ENCODE measurements at places on chromosomes 12 and 14.

- no peak for DNase-seq
These were observed 153.5 kb upstream of the HMGA2 start for GRCh38 chr12:65670775-65671174.

GRCh38 chr14:84555493-84555892 is 974.5 kb upstream of the FLRT2 start:
- DNase-seq = no peak

DNA sequence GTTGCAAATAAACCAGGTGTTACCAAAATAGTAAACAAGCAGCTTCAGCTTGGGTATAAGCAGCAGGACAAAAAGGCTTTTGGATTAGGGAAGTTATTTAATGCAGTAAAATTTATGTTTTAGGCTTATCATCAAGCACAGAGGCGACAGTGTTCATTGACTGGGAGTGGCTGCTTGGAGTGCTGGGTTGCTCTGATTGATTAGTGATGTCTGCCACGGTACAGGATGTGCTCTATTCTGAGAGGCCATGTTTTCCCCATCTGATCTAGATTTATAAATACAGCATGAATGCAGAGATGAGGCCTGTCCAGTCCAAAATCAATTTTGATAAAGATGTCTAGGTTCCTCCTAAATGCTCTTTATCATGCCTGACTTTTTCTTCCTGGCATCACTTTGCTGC is 83.5 kb downstream of the MAP1LC3B2 start:
- no peak for DNase-seq

DNA sequence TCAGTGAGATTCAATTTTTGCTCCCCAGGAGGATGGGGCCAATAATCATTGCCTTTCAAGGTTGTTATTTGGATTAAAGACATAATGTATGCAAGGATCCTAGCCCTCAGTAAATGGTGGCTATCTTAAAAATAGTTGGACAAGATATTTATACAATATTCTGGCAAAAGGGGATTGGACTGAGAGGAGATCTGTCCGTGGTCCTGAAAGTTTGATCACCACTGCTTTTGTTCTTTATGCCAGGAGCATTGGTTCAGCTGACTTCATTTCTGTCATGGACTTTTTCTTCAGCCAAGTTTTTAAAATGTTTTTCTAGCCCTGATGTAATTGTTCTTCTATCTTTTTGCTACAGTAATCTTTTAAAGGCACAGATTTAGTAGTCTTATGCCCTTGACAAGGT is 70.2 kb upstream of the TCL1A start:
- DNase-seq = no peak

- no peak for DNase-seq
These were observed 113.5 kb downstream of the TMTC2 start for GRCh38 chr12:82800185-82800584.

GRCh38 chr12:9797722-9798619 is 29.3 kb upstream of the KLRF1 start:
- DNase-seq = peak; percentile 22

DNA sequence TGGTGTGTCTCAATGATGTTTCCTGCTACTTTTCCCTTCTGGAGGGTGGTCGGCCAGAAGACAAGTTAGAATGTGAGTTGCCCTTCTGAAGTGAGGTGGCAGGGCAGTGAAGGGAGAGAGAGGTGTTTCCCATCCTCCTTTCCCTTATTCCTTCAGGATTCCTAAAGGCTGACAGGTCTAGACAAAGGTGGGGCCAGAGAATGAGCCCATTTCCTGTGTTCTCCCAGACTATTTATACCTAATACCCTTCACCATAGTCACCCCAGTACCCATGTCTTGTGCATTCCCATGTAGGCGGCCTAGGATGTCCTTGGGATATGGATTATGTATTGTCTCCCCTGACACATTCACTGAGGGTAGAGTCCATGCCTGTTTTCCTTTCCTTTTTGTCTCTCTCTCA is 7.0 kb downstream of the DGKA start:
- DNase-seq = no peak

- DNase-seq = no peak
These were observed 3.0 kb downstream of the SELPLG start for GRCh38 chr12:108630481-108631207.

- no peak for DNase-seq
These were observed 265.7 kb downstream of the AKAP6 start for GRCh38 chr14:32594766-32595165.

DNA sequence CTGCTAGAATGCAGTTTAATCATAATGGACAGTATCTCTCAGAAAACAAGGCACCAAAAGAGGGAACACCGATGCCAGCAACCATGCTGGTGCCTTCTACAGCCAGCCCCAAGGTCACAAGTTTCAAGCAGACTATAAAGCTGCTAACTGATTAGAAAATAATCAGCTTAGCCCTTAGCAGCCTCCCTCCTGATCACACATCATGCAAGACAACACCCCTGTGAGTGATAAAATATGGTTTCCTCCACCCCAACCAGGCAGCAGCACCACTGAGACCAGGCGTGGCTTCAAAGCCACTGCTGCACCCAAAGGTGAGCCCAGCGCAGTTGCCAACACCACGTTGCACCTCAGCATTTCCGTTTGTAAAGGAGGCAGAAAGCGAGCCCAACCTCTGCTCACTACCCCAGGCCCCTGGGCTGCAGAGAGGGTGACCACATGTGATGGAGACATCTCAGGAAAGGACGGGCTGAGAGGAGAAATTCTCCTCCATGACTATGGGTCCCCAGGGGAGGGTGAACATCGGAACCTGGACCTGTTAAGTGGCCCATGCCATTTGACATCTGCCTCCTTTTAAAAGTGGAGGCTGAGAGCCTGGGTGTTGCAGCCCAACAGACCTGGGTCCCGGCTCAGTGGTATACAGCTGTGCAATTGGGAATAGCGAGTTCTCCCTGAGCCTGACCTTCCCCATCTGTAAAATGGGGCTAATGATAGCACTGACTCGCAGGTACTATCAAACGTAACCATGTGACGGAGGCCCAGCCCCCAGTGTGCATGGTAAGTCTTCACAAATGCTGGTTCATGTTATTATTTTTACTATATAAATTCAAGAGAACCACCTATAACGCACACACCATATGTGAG is 11.5 kb downstream of the ZFP36L1 start:
- DNase-seq = no peak

DNA sequence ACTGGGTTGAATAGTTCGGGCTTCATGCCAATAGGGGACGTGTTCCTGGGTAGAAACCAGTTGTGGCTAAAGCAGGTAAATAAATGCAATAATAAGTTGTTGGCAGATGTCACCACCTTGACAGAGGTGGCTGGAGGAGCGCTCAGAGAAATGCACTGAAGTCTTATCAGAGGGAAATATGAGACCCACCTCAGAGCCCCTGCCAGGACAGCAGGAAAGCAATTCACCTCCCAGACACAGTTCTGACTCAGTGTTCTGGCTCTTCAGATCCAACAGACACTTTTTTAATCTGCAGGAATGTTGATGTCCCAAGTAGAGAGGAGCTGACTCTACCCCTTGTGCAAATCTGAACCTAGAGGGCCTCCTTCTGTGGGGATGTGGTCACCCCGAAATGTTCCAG is 687.1 kb upstream of the FBXO33 start:
- DNase-seq = no peak

DNA sequence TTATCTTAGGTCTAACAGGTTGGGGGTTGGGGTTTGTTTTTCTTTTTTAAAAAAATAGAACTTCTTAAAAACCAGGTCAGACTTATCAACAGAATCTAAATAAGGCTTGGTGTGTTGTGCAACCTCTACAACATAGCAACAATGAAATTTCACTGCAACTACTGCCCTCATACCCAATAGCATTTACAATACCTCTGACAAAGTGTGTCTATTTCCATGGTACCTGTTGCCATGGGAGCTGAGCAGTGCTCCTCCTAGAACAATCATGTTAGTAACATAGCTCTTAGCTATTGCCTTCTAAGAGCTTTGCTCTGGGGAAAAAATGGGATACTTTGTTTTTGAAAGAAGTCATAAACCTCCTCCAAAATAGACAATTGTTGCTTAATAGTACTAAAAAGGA is 103.3 kb upstream of the CCDC175 start:
- no peak for DNase-seq

DNA sequence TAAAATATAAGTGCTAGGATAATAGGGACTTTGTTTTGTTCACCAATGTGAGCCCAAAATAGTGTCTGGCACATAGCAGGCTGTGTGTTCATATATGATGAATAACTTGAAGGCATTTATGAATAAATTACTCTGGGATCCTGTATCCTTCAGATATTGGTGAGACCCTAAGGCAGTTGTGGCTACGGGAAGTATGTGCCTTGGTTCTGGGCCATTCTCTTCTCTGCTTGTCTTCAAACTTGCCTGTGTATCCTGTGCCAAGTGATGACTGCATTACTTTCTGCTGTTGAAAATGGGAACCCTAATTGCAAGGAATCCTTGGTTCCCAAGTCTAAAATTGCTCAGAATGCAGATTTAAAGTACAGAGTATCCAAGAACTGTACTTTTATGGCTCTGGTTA is 67.6 kb upstream of the KTN1 start:
- no peak for DNase-seq

- DNase-seq = no peak
These were observed 4.3 kb upstream of the KRT72 start for GRCh38 chr12:52605542-52605941.

DNA sequence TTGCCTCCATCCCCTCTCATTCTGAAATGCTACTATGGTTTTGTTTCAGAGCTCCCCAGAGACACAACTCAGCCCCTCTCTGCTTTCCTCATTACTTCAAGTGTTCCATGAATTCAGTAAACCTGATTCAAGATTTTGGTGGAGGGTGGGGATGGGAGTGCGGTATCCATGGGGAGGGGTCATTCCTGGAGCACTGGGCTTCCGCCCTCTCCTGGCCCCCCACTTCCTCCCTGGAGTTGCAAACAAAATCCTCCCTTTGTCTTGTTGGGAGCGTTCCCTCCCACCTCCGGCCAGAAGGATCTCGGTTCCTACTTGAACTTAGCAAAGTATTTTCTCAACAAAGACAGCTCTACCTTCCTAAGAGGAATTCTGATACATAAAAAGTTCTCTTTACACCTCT is 71.8 kb upstream of the LTA4H start:
- DNase-seq = no peak

DNA sequence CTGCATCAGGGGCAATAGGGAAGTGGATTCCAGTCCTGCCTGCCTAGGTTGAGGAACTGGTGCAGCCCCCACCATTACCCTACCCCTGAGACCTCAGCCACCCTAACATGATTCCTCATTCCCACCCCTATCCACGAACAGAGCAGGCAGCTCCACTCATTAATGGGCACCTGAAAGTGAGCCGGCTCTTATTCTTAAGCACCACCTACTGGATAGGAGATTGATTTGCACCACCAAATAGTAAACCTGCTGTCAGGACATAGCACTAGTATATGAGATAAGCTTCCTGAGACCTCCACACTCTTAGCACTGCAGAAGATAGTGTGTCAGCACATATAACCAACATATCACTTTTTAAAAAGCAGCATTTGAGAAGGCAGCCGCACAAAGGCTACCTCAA is 573.2 kb downstream of the SOX5 start:
- no peak for DNase-seq

DNA sequence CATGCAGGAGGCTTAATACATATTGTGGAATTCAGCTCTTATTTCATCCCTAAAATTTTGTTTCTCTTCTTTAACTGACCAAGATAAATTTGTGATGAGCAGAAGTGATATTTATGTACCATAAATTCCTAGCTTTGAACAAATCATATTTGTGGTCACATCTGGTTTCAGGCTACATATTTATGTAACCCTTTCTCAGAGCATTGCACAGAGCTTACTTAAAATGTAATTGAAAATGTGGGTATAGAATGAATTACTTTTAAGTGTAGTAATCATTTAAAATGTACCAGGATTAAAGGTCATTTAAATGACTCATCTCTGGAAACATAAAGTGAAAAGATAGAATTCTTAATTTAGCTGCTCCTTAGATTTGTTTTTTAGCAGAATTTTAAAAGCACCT is 129.9 kb upstream of the FRMD6 start:
- no peak for DNase-seq

DNA sequence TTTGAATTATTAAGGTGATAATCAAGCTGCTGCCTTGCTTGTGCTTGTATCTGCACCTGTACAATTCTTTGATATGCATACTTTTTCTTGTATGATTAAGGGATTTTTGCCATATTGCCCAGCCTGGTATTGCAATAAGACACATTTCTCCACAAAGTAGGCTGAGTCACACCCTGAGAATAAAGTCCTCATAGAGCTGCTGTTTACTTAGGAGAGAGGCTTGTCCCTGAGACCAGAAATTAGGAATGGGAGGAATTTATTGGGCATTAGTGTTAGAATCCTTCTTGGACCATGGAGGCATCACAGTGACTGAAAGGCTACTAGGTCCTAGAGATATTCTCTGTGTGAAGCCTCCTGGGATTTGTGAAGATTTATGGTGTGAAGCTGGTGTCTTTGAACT is 506.8 kb upstream of the FBXO33 start:
- no peak for DNase-seq

DNA sequence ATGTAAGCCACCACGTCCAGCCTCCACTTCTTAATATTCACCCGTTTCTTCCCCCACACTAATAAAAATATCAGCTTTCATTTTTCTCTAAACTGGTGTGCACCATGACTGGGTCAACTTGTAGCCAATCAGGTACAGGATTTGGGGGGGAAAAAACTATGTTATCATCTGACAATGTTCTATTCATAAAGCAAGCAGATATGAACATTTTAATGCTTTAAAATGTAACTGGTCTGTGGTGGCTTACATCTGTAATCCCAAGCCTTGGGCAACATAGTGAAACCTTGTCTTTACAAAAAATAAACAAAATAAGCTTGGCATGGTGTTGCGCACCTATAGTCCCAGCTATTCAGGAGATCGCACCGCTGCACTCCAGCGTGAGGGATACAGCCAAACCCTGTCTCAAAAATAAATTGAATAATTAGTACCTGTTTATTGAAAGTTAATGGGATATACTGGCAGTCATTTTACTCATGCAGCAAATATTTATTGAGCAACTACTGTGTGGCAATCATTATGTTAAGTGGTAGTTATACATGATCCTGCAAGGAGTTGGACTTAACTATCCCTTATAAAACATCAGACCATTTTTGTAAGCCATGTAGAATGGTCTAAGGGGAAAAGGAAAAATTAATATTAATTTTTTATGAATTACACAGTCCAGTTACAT is 15.3 kb upstream of the ITPR2 start:
- no peak for DNase-seq

GRCh38 chr12:57765003-57765697 is 1.7 kb downstream of the CYP27B1 start:
- DNase-seq = no peak

DNA sequence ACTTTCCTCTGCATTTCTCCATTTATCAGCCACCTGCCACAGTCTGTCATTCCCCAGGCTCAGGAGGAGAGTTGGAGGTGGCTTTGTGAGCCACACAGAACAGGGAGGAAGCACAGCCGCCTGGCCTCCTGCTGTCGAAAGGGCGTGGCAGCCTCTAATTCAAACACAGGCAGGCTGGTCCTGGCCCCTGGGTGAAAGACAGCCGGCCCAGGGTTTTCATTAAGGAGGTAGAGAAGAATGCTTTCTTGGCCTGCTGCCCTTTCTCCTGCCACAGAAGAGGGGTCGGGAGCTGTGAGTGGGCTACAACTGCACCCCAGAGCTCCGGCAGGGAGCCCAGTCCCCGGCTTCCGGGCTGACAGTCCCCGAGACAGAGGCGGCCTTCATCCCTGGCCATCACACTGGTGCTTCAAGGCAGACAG is 108.6 kb upstream of the FZD10 start:
- DNase-seq = no peak

- DNase-seq = no peak
These were observed 7.6 kb downstream of the EML1 start for GRCh38 chr14:99800781-99801180.

GRCh38 chr14:82070040-82070439 is 536.4 kb upstream of the SEL1L start:
- no peak for DNase-seq
